ENCODE measurements at places on chromosomes 5 and 9. TPM values are rescaled to one million over a fixed set of nuclear protein-coding genes. Genes with fewer than 3 reads are reported as not detected.

Gene WHRN
- polyA plus RNA-seq = 0.31 TPM

Gene LSM11
- 1.2 TPM for polyA plus RNA-seq

Gene GHR
- polyA plus RNA-seq = 26.5 TPM

Gene MSMP
- 0.16 TPM for polyA plus RNA-seq

Gene SLC26A2
- 4.0 TPM for polyA plus RNA-seq

DNA sequence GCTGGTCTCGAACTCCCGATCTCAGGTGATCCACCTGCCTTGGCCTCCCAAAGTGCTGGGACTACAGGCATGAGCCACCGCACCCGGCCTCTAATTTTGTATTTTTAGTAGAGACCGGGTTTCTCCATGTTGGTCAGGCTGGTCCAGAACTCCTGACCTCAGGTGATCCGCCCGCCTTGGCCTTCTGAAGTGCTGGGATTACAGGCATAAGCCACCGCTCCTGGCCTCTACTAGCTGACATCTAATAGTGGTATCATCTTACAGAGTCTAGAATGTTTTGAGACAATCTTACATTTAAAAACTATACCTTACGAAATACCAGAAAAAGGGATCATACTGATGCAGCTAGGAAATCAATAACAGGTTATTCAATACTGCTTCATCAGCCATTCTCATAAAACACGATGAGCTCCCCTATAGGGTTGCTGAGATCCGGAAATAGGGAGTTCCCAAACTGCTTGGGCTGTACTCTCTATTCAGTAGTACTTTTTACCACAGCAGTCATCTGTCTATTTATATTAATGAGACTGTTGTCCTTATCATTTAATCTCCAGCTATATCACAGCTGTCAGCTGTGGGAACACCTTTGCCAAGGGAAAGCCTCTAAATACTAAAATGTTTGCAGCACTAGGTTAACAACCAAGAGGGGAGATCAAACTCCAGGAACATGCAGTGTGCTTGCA lies 8.1 kb upstream of the UBE2D2 start:
- no peak for DNase-seq

DNA sequence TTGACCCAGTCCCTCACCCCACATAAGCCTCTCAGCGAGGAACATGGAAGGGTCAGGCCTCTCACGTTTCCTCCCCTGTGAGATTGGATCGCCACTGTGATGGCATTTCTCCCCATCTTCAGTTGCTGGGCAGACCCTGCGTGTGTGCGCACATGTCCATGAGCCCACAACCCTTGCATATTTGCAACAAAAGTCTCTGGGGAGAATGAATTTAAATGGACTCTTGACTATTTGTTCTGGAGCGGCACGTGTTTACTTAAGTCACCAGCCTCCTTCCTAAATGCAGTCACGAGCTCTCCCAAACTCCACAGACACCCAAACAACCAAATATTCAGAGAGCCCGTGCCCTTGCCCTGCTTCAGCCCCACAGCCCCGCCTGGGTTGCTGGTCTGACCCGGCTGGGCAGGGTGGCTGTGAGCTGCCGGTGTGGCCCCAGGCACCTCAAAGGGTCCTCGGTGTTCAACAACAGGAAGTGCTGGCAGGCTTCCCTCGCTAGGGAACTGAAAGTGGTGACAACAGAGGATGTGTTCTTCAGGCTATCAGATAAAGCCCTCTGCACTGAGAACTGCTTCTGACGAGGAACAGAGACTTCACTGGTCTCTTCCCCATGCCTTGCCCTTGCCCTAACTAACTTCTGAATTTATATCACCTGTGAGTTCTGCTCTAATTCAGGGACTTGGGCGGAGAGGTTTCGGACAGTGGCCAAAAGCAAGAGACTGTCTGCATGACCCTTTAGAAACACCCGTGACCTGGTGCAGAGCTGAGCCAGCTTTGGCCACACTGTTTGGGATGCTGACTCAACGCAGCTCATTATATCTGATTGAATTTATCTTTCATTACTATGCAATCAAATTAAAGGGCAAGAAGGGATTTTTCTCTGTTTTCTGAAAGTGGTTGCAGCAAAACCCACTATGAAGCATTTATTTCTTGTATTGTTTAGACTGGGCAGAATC lies 19.2 kb upstream of the CD180 start:
- DNase-seq = peak; percentile 68

GRCh38 chr9:123174887-123175518 lies 93.4 kb downstream of the STRBP start:
- no peak for DNase-seq

DNA sequence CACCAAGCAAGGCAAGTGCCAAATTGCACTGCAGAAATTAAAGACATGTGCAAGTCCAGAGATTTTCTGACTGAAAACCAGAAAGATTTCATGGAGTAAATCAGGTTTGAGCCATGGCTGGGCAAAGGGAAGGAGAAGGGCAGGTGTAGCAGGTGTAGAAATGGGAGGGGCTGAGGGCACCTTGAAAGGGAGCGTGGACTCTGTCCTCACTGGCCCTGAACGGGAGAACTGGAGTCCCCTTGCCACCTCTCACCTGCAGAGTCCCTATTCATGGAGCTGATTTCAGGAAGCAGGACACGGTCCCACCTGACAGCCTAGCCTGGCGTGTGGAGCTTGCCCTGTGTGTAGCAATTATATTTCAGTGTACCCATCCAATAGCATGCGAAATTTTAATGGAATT lies 46.3 kb downstream of the UBE2QL1 start:
- DNase-seq = no peak

GRCh38 chr5:56116599-56117141 lies 116.5 kb downstream of the ANKRD55 start:
- DNase-seq = no peak

DNA sequence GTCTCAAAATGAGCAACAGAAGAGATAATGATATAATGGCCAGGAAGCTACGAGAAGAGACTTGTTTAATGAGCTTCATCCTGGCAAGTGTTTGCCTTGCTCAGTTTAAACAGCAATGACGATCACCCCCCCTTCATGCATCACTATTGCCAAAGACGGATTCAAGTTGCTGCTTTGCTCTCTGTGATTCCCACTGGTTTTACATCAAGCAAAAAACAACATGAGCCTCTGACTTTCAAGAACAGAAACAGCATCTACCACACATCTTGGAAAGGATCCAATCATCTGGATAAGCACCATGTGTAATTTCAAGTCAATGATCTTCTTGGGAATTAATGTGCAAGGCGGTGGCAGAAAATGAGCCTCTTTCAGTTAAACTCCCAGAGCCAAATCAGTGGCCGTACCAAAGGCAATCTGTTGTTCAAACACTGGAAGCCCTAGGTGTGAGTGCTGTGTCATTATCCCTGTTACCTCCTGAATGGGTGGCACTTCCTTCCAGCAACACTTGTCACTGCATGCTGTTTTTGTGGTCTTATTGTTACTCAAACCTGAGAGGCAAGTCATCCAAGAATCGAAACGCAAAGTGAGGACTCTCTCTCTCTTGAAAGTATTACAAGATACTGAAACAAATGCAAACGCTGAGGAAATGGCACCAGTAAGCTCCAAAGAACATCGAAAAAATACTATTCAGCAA lies 72.8 kb downstream of the MED27 start:
- DNase-seq = no peak

DNA sequence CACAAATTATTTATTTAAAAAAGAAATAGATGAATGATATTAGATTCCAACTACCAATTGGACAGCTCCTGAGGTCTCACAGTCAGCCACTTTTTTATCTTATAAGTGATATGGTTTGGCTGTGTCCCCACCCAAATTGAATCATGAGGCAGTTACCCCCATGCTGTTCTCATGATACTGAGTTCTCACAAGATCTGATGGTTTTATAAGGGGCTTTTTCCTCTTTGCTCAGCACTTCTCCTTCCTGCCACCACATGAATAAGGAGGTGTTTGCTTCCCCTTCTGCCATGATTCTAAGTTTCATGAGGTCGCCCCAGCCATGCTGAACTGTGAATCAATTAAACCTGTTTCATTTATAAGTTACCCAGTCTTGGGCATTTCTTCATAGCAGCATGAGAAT lies 12.9 kb downstream of the NLN start:
- DNase-seq = no peak

DNA sequence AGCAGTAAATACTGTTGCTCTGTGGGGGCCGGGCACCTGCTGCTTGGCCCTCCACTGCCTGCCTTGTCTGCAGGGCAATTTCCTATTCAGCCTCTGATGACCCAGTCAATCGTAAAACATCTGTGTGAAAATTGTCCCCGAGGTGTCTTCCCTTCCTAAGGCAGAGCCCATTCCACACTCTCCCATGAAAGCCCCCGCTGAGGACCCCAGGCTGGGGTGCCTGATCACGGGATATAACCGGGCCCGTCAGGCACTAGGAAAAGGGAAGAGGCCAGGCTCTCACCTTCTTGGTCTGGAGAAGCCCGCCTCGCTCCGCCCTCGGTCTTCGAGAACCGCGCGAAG lies 27.2 kb upstream of the SCGB3A1 start:
- DNase-seq = no peak

DNA sequence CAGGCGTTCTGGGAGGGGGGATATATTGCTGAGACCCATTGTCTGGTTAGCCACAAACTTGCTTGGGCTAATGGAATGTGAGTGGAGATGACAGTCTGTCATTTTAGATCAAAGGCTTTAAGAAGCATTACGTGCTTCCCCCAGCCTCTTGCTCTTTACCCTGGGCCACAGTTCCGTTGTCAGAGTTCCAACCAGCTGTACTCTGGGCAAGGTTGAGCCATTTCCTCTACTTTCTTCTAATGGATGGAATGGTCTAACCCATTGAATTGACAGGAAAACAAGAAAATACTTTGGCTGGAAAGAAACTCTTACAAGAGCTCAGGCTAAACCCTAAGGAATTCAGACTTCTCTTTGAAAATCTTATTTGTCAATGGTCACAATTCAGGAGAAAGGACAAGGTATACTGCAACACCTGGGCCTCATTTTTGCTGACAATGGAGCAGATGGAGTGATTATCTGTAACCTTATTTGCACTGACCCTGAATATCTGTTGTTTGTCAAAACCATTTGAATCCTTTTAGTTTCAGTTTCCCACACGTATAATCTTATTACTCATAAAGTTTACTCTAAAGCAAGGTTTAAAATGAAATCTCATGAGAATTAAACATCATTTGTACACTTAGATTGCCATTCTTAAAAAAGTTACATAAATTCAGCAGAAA lies 231.4 kb downstream of the PDE4D start:
- DNase-seq = no peak

- DNase-seq = no peak
Observed at GRCh38 chr5:160092514-160092913, 26.7 kb downstream of the PWWP2A start.

GRCh38 chr9:4939118-4939561 lies 45.9 kb upstream of the JAK2 start:
- DNase-seq = no peak

DNA sequence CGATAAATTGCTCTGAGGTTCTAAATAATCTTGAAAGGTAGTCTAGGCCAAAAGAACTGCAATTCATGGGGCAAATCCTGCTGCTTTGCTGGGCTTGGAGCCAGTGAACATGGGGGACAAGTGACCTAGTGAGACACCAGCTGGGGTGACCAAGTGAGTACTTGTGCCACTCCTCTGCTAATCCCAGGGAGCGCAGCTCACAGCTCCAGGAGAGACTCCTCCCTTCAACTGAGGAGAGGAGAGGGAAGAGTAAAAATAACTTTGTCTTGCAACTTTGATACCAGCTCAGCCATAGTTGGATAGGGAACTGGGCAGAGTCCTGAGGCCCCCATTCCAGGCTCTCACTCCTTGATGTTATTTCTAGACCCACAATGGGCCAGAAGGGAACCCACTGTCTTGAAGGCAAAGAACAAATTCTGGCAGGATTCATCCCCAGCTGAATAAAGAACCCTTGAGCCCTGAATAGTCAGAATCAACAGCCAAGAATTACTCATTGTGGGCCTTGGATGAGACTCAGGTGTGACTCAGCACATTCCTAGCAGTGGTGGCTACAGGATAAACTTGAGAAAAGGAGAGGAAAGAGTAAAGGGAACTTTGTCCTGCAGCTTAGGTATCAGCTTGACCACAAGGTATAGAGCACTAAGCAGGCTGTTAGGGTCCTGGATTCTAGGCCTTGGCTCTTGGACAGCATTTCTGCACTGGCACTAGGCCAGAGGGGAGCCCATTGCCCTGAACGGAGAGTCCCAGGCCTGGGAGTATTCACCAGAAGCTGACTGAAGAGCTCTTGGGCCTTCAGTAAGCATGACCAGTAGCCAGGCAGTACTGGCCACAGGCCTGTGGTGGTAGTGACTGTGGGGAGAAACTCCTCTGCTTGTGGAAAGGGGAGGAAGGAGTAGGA lies 288.3 kb upstream of the CDH18 start:
- DNase-seq = no peak

GRCh38 chr9:20623021-20623747 lies 885 bp upstream of the MLLT3 start:
- peak; percentile 33 for DNase-seq

- no peak for DNase-seq
Observed at GRCh38 chr5:40381676-40382363, 297.9 kb upstream of the PTGER4 start.

DNA sequence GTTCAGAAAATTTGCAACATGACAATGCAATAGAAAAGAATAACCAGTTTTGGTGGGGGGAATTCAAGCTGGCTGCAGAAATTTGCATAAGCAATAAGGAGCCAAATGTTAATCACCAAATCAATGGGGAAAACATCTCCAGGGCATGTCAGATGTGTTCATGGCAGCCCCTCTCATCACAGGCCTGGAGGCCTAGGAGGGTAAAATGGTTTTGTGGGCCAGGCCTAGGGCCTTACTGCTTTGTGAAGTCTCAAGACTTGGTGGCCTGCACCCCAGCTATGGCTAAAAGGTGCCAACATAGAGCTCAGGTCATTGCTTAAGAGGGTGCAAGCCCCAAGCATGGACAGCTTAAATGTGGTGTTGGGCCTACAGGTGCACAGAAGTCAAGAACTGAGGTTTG lies 29.7 kb upstream of the SLC36A1 start:
- no peak for DNase-seq

DNA sequence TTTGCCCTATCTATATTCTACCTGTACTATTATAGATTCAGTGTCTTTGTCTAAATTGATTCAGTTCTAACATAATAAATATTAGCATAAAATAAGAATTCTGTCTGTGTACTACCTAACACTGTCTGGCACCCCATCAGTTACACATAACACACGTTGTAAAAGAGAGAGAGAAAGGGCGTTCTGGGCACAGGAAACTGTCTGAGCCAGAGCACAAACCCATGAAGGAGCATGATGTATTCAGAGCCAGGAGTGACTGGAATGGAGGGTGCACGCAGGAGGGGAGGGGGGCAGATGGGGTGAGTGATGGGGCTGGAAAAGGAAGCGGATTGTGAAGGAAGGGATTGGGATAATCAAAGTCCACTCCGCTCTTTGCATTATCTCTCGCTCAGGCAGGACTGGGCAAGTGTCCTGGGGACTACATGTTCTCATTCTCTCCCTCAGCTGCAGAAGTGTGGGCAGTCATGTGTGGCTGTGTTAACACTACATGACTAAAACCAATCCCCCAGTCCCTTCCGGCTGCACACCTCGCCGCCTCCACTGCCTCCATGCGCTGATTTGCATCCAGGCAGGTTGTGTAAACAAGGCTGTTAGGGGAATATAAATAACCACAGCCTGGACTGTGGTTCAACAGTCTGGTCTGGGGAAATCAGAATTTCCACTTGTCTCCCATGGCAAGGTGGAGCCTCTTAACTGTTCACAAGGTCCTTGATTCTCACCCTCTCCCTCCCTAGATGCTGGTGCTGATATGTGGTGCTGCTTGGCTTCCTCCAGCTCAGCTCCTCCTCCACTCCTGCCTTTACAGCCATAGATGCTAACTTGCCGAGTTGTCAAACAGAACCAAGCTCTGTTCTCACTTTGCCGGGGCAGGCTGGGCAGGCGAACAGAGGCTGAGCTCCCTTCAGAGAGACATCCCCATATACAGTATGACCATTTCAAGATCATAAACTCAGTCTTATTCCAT lies 367.5 kb upstream of the BRINP1 start:
- DNase-seq = no peak

- no peak for DNase-seq
Observed at GRCh38 chr5:99835791-99836190, 699.4 kb upstream of the FAM174A start.
